Occipital lobe (tissue), 3 donors: ENCODE measurements at places on chromosomes 4 and X. TPM values are rescaled to one million over a fixed set of nuclear protein-coding genes. Genes with fewer than 3 reads are reported as not detected.

HOPX gene
- 79.2 TPM for total RNA-seq

PNMA3 gene
- total RNA-seq = 11.5 TPM

WDR1 gene
- 75.5 TPM for total RNA-seq

ADH6 gene
- not detected for total RNA-seq

GPRASP1 gene
- total RNA-seq = 32.6 TPM

AKAP4 gene
- not detected for total RNA-seq

ARHGEF9 gene
- total RNA-seq = 70.0 TPM

SFRP2 gene
- 1.1 TPM for total RNA-seq

TRIM60 gene
- total RNA-seq = not detected

THAP9 gene
- total RNA-seq = 21.4 TPM

HTN1 gene
- not detected for total RNA-seq

CXCL6 gene
- total RNA-seq = 0.62 TPM

LANCL3 gene
- 1.4 TPM for total RNA-seq

RGN gene
- 3.6 TPM for total RNA-seq

IGFBP7 gene
- 27.1 TPM for total RNA-seq

NPY1R gene
- total RNA-seq = 163 TPM

ARHGAP6 gene
- 0.78 TPM for total RNA-seq

GPR82 gene
- not detected for total RNA-seq

PABPC1L2A gene
- 0.78 TPM for total RNA-seq

GAGE12J gene
- not detected for total RNA-seq
